Mesothelial cell of epicardium (in vitro differentiated cells): ENCODE measurements at places on chromosomes 2 and 18. TPM values are rescaled to one million over a fixed set of nuclear protein-coding genes. Genes with fewer than 3 reads are reported as not detected.

HOXD9 gene
- total RNA-seq, result 0.93 to 1.2 TPM (median 1.1 TPM) in 3 replicates

ID2 gene
- 231 to 240 TPM (median 239 TPM) in 3 replicates for total RNA-seq

DNA sequence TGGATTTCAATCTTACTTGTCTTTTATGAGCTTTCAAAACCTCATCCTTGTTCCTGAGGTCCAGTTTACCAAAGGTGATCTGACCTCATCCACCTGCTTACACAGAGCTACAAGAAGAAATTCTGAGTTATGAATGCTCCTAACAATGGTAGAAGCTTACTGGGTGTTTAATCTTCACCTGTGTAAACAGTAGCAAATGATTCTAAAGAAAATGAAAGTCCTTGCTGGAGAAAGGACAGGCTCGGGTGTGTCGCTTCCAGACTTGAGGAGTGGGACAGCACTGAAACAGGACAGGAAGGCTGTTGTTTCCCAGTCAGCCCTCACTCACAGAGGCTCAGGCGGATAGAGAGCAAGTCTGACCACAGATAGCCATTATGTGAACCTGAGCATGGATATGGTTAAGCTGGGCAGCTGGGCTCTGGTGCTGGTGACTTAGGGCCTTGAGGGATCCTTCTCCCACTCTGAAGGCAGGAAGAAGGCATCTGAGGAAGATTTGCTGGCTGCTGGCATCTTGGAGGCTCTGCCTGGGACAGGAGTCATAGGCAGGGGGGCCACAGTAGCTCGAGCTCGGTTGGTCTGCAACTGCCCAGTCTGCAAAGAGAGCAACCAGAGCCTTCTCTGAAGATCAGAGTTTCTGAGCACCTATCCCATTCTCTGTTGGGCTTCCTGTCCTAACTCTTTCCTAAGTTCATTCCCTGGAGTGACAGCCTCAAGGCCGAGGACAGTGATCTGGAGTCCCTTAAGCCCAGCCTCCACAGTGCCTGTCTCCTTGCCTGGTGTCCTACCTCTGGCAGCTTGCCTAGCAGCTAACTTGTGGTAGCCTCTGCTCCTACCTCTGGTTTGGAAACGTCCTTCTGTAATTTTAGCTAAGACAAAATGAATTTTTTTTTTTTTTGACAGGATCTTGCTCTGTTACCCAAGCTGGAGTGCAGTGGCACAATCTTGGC, 4.0 kb downstream of the DOK1 start:
- DNase-seq, result no peak

ANKRD30B gene
- total RNA-seq, result not detected in 3 replicates

DSG2 gene
- 98.0 to 102 TPM (median 98.4 TPM) in 3 replicates for total RNA-seq

CAPN10 gene
- total RNA-seq, result 58.3 to 60.3 TPM (median 58.6 TPM) in 3 replicates

DNA sequence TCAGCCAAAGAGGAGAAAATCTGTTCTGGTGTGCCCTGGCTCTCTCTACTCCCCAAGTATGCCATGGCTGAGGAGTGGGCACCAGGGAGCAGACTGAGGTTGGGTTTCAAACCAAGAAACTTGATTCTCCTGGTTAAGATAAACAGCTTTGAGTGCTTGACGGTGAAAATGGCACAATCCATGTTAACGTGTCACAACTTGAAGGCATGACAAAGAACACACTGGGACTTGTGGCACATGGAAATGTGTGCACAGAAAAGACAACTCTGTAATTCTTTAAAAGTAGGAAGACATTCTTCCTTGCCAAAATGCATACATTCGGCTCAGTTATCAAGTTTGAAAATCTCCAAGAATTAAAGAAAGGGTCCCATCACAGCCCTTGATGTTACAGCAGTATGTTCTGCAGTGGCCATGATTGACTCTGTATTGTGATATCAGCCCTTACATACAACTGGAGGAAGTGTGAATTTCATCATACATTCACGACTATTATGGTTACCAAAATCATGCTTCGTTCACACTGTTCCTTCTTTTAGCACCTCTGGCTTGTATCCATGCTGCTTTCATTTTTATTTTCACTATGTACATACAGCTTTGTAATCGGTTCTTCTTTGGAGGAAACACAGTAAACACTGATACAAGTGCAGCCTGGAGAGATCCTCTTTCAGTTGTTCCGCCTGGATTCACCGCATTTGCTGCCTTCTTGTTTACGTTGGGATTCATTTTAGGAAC, 15.6 kb upstream of the ACTG2 start:
- no peak for DNase-seq

DNA sequence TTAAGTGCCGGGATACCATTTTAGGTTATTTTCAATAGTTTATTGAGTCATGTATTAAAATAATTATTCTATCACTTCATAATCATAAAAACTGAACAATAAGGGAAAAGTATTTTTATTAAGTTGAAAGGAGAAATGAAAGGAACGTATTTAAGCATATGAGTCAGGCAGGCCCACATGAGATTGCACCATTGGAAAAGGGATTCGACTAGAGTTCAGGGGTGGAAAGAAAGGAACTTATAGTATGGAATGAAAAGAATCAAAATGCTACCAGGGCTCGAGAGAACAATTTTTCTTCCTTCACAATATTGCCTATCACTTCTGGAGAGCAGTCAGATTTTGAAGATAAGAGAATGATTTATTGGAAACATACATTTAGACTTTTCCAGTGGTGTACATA, 516.5 kb upstream of the NETO1 start:
- no peak for DNase-seq

- no peak for DNase-seq
Measured at GRCh38 chr2:197130318-197130717, 180.3 kb downstream of the ANKRD44 start.

GRCh38 chr2:196598412-196598811, 41.1 kb upstream of the CCDC150 start:
- no peak for DNase-seq
